Mesenchymal stem cell (in vitro differentiated cells and primary cell): ENCODE measurements at places on chromosomes 4 and X.
A peak's percentile ranks its signal among the peaks of the same experiment; 100 is the strongest.

- DNase-seq: no peak
Measured at GRCh38 chr4:145639186-145639698, 20.1 kb downstream of the MMAA start.

- DNase-seq: no peak
Measured at GRCh38 chrX:17501746-17502145, 126.7 kb downstream of the NHS start.

- DNase-seq: no peak
Measured at GRCh38 chrX:72479324-72480274, 93.0 kb downstream of the HDAC8 start.

DNA sequence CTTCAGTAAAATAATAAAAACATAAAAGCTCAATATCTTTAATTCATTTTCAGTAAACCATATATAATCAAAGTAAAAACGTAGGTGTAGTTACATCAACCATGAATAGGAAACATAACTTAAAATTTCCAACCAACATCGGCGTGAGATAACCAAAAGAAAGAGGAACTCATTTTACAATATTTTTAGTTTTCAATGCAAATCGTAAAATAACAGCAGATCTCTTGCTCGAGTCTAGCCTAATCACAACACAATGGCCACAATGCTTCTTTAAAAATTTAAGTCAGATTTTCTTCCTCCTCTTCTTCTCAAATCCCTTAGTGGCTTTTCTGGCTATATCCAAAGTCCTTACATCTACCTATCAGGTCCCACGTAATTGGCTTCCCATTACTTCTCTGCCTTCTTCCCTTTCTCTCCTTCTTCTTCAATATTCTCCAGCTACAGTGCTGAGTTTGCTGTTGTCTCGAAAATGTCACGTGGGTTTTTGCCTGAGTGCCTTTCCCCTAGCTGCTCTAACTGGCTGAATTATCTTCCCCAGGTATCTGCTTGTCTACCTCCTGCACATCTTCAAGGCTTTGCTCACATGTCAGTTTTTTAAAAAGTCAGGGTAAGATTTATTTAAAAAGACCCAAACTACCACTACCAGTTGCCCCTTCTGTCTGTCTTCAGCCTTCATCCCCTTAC, 90.9 kb upstream of the BANK1 start:
- DNase-seq: no peak

DNA sequence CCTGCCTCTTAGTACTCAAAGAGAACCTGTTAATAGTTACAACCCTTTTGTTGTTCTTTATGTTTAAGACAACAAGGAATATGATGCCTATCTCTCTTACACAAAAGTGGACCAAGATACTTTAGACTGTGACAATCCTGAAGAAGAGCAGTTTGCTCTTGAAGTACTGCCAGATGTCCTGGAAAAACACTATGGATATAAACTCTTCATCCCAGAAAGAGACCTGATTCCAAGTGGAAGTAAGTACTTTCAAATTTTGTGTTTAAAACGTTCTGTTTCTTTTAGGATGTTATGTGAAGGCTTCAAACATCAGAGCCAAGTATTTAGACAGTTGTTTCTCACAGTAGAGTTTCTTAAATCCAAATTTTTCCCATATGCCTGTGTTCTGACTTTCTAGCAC, 67.2 kb upstream of the NRK start:
- no peak for DNase-seq

- DNase-seq: peak; percentile 54
Measured at GRCh38 chr4:185282968-185283367, 73.6 kb downstream of the SNX25 start.

- DNase-seq: no peak
Measured at GRCh38 chr4:4791299-4792111, 68.0 kb upstream of the MSX1 start.

DNA sequence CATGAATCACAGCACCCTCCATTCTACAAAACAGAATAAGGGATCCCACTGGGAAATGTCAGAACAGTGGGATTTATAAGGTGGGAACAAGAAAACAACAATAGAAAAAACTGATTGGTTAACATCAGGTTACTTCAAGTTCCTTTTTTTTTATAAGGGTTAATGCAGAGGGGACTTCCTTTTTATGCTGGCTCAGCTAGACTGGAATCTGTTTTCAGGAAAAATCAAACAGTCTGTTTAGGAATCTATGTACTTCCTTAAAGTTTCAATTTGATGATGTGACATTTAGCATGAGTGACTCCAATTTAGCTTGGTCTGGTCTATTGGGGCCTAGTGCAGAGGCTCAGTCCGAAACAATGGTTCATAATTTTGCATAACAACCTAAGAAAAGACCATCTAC, 192.9 kb downstream of the ADGRA3 start:
- no peak for DNase-seq

DNA sequence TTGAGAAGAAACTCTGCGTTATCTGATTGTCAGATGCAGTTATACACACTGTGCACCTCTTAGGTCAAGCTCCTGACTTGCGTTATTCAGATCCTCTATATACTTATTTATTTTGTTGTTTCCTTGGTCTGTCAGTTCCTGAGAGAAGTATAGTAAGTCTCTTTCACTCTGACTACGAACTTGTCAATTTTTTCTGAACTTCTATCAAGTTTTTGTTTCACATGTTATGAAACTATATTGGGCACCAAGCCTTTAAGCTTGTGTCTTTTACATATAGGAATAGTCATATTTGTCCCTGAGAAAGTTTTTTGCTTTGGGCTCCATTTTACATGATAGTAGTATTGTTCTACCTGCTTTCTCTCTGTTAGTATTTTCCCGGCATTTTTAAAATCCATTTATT, 31.7 kb downstream of the ZNF275 start:
- DNase-seq: no peak

DNA sequence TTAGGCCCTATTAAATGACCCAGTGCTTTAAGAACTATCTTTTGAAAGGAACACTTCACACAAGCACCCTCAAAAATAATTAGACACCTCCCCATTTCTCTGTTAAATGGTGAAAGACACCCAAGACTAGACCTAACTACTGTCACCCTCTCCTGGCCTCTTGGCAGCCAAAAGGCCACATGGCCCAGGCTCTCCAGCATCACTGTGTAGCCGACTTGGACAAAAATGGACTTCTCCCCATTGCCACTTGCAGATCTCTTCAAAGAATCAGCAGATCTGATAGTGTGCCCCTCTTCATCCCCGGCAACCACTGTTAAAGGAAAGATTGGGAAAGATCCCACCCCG, 2.0 kb downstream of the MID1IP1 start:
- DNase-seq: no peak

- DNase-seq: no peak
Measured at GRCh38 chrX:137212078-137212632, 178.4 kb upstream of the GPR101 start.

- DNase-seq: no peak
Measured at GRCh38 chr4:73070074-73070390, 516 bp upstream of the COX18 start.

DNA sequence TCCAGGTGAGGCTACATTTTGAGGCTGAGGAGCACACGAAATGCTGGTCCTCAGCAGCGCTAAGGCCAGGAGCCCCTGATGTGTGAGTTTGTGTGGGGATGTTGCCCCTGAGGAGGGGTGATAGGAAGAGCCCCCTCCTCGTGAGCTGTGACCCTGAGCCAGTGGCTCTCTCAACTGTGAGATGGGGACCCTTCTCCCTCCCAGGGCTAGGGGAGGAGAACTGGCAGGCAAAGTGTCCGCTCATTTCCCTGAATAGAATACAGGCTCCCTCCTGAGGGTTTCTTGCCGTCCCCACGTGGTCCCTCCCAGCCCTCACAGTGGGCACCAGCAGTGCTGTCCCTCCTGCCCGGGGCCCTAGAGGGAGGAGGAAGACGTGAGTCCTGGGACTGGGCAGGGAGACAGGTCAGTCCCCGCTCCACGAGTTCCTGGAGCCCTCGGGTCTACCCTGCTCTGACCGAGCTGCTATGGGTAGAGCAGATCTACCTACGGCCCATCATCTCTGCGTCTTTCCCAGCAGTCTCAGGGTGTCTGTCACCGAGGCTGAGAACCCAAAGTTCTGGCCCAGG, 21.0 kb upstream of the TBC1D14 start:
- DNase-seq: no peak

DNA sequence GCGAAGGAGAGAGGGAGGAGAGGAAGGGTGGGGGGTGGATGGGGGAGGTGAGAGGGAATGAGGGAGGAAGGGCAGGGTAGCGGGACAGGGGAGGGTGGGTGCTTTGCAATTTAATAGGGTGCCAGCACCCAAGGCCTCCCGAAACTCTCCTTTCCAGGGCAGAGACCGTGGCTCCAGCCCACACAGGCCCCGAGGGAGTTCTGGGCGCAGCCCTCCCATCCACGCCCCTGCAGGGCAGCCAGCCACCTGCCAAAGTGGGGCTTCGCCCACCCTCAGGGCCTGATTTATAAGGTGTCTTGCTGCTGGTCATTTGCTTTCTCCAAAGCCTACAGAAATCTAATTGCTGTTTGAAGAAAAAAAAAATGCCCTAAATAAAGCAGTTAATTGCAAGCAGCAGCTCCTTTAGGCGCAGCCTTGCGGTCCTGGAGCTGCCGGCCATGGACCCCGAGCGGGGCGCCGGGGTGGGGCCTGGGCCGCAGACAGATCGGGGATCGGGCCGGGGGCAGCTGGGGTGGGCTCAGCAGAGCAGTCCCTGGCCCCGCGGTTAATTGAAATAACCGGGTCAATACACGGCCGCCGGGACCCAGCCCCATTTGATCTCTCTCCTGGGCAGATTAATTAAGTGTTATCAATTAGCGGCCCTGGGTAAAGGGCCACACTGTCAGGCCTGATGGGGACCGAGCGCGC, 106.0 kb upstream of the NKX1-1 start:
- no peak for DNase-seq

DNA sequence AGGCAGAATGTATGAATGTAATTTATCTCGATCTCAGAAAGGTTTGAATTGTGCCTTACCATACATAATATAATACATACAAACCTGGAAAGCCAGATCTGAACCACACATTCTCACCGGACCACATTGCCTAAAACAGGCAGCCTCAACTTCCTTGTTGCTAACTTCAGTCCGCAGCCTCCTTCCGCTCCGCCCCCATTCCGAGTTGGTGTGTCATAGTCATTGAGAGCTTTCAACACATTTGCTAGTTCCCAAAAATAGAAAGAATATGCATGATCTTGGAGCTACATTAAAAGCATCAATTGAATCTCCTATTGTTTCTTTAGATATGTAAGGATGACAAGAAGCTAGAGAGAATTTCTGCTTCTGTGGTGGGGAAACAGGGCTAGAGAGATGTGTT, 127.2 kb downstream of the ARHGEF9 start:
- peak; percentile 78 for DNase-seq

DNA sequence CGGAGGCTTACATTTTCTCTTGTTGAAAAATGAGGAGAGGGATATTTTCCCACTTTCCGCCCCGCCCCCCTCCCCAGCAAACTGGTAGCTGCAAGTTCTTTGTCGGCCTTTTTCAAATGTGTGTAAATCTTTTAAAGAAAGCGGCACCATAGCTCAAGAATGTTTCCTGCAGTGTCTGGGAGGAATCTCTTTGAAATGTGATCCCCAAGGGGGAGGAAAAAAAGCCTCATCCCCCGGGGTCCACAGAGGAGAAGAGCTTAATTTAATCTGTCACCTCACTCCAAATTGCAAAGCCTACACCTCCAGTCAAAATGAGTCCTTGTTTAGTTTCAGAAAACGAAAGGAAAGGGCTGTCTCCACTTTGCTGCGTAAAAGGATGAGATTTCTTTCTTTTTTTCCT, 34.8 kb downstream of the ASMT start:
- no peak for DNase-seq

DNA sequence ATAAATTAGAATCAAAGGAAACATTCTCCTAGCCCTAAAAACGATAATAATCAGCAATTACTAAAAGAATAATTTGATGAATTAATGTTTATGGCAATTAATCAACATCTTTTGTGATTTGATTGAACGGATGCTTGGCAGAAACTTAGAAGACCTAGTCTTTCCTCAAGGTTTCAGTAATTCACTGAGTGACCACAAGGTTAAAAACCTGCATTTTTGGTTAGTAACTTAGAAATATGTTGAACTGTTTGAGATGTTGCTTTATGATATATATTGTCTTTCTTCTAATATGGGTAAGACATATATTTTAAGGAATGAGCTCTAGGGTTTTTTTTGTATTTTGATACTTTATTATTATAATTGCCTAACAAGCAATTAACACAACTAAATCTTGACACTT, 793.0 kb upstream of the NDST4 start:
- no peak for DNase-seq

- no peak for DNase-seq
Measured at GRCh38 chrX:1589356-1590130, 1.9 kb upstream of the AKAP17A start.

- no peak for DNase-seq
Measured at GRCh38 chrX:151174581-151175282, 1.7 kb upstream of the GPR50 start.

- DNase-seq: no peak
Measured at GRCh38 chrX:40403757-40404156, 177.0 kb upstream of the ATP6AP2 start.

GRCh38 chr4:35464964-35465528, 779.3 kb downstream of the ARAP2 start:
- DNase-seq: no peak

GRCh38 chrX:139640259-139640658, 67.7 kb downstream of the MCF2 start:
- DNase-seq: no peak

GRCh38 chr4:173314715-173315114, 19.4 kb downstream of the HMGB2 start:
- DNase-seq: no peak

- DNase-seq: no peak
Measured at GRCh38 chrX:44975666-44976263, 102.8 kb downstream of the KDM6A start.

DNA sequence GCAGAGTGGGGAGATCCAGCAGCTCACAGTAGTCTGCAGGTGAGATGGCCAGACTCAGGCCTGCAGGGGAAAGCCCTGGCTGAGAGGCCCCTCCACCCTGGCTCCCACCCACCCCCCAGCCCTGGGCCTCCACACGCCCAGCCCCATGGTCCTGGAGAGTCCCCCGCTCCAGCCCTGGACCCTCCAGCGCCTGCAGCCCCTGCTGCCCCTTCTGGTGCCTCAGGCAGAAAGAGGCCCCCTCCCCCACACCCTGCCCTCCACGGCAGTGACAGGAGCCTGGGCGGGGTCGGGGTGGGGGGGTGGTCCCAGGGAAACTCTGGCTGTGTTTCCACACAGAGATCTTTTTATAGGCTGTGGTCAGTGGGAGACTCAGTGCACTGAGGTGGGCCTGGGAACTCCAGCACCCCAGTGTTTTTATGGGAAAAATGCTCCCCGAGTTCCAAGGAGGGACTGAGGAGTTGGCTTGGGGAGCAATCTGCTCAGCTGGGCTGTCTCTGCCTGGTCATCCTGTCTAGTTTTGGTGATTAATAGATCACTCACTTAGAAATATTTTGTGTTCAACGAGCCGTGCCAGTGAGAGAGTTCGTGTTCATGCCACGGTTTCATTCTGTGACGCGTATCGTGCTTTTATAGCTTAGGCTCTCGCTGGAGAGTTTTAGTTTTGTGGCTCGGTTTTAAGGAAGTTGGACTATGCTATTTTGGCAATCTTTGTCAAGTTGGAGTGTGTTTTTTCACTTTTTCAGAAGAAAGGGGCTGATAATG, 53.1 kb upstream of the HGFAC start:
- peak; percentile 66 for DNase-seq

DNA sequence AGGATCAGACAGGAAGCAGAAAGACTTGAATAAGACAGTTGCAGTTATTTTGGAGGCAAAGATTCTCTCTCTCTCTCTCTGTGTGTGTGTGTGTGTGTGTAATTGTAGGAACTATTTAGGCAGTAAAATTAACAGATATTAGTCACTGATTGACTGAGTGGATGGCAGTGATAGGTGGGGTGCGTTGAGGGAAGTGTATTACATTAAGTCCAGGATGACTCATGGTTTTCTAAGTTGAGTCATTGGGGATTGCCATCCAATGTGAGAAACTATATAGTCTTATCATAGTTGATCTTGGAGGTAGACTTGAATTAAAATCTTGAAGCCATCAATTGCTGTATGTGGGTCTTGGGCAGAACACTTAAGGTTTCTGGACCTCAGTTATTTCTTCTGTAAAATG, 75.4 kb downstream of the AR start:
- DNase-seq: peak; percentile 76
